Mesenteric fat pad (tissue), 1 donor: ENCODE measurements at places on chromosomes 12 and 14. TPM values are rescaled to one million over a fixed set of nuclear protein-coding genes. Genes with fewer than 3 reads are reported as not detected.

DNA sequence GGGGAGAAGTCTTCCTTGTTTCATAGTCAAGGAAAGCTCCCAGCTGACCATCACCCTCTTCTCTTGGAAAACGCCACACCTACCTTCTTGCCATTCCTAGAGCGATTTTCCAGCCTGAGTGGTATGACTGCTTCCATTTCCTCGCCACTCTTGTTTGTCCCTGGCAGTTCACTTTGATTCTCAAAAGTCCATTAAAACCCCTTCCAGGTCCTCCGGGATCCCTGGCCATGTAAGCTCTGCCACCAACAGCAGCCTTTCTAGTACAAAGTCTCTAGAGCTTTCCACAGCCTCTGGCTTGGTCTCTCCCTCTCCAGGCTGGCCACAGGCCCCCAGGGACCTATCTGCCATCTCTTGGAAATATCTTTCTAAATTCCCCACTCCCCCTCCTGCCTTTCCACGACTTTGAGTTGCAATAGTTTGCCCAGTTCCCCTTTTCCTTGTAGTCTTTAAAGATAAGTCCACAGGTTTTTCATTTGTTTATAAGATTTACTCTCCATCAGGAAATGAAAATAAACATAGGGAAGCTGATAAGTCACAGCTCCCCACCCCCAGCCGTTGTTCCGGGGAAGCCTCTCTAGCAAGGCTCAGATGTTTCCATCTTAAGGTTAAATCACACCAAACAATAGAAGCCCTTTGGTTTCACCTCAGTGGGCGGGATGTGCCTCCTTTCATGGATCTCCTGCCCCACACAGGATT lies 42.9 kb upstream of the SINHCAF start:
- no peak for DNase-seq

- no peak for DNase-seq
Measured at GRCh38 chr12:67919406-67919805, 69.8 kb upstream of the IFNG-AS1 start.

DNA sequence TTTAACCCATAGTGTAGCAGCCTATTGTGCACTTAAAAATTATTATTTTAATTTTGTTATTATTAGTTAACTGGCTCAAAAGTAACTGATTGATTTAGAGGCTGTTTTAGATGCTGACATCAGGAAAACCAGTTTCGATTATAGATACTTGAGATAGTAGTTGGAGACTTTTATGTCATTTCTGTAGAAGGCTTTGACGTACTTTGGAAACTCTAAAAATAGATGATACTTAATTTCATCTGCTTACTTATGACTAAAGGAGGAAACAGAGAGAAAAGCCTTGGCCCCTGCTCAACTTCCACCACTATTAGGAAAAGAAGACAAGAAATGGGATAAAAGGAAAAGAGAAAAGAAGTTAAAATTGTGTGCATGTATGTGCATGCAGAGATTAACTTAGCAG lies 219.3 kb upstream of the HMGA2 start:
- no peak for DNase-seq

DNA sequence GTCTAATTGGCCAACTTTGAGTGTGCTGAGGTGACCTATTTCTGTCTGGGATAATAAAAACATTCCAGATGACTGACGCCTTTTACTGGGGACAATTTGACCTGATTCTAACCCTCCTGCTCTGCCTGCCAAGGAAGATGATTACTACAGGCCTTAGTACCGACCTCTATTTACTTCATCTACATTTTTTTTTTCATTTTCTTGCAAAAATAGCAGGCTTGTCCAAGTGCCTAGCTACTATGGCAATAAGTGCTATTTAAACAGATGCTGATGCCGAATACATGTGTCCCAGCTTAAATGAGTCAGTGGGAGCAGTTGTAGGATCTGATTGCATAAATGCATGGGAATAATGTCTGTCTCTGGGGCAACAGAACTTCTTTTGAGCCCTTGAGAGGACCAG lies 254.3 kb downstream of the RGS6 start:
- DNase-seq = no peak

GRCh38 chr12:122393817-122394216 lies 28.7 kb downstream of the CLIP1 start:
- DNase-seq = no peak

DNA sequence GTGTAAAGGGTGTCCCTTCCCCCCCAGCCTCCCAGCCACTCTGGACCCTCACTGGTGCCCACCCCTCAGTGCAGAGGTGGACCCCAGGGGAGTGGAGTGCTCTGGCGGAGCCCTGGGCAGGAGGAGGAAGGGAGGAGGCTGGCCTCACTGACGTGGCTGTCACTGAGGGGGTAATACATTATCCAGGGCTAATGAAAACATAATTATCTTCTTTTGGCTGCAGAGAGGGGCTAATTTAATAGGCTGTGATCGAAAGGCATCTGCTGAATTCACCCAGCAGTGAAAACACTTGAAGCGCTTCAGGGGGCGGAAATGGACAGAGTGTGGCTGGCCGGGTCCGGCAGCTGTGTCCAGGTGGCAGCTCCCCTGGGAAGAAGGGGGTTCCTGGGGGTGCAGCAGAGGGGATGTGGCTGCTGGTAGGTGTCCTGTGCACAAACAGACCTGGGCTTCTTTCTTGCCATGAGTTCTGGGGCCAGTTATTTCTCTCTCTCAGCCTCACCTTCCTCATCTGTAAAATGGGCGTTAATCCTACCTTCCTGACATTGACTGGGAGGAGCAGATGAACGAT lies 3.7 kb upstream of the NOS1 start:
- DNase-seq = no peak

- DNase-seq = no peak
Measured at GRCh38 chr12:121334513-121335343, 17.5 kb downstream of the ANAPC5 start.

DNA sequence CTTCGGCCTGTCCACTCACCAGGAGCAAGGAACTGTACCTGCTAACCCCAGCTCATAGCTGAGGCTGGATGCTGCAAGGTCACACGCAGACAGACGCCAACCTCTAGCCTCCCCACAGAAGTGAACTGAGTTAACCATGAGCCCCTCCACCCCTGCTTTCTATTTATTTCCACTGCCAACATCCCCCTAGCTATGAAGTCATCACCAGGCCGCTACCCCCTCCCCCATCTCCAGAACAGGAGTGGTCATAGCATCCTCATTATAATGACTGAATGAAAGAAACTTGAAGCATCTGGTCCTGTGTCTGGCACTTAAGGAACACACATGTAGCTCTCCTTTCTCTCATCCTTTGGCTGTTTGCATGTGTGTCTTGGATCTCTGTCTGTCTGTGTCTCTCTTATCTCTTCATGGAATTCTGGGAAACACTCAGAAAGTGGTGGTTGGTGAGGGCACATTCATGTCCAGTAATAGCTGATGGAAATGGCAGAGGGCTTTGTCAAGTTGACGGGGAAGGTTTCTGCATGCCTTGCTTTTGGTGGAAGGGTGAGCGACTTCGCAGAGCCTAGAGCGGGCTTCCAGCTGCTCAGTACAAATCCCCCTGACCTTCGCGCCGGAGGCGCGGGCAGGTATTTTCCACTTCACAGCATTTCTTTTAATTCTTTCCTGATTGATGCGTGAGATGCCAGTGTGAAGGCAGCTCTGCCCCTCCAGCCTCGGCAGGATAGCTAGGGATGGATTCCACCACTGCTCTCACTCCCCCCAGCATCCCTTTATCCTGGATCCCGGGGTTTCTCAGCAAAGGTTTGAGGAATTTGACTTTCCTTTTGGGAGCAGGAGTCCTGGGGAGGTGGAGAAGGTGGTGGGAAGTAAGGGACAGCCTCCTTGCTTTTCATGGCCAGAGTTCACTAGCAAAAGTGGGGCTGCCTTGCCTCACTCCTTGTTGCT lies 198.2 kb downstream of the CHST11 start:
- DNase-seq = peak; percentile 69

GRCh38 chr14:65301862-65302539 lies 110.5 kb upstream of the FUT8 start:
- DNase-seq = no peak

DNA sequence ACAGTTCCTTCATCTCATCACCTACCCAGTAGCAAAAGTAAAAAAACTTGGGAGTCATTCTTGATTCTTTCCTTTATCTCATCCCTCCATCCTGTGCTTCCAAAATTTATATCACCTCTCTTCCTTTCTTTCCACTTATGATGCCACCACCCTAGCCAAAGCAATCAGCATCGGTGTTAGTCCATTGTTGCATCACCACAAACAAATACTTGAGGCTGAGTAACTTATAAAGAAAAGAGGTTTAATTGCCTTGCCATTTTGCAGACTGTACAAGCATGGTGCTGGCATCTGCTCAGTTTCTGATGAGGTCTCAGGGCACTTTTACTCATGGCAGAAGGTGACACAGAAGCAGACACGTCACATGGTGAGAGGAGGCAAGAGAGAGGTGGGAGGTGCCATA lies 19.8 kb upstream of the CATSPERB start:
- DNase-seq = no peak

DNA sequence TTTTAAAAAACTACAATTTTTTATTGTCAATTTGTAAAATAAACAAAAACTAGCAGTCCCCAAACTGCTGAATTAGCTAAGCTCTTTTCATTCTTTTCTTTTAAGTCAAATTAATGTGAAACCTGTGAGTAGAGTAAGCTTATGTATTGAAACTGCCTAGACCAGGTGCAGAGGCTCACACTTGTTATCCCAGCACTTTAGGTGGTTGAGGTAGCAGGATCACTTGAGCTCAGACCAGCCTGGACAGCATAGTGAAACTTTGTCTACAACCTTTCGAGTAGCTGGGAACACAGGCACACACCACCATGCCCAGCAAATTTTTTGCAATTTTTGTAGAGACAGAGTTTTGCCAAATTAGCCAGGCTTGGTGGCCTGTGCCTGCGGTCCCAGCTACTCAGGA lies 26.4 kb downstream of the SCFD1 start:
- no peak for DNase-seq

GRCh38 chr12:109937371-109937770 lies 37.3 kb downstream of the TCHP start:
- DNase-seq = no peak

- peak; percentile 81 for DNase-seq
Measured at GRCh38 chr14:104136472-104137296, 1.7 kb upstream of the KIF26A start.

- DNase-seq = no peak
Measured at GRCh38 chr12:76318773-76319594, 29.2 kb downstream of the BBS10 start.

DNA sequence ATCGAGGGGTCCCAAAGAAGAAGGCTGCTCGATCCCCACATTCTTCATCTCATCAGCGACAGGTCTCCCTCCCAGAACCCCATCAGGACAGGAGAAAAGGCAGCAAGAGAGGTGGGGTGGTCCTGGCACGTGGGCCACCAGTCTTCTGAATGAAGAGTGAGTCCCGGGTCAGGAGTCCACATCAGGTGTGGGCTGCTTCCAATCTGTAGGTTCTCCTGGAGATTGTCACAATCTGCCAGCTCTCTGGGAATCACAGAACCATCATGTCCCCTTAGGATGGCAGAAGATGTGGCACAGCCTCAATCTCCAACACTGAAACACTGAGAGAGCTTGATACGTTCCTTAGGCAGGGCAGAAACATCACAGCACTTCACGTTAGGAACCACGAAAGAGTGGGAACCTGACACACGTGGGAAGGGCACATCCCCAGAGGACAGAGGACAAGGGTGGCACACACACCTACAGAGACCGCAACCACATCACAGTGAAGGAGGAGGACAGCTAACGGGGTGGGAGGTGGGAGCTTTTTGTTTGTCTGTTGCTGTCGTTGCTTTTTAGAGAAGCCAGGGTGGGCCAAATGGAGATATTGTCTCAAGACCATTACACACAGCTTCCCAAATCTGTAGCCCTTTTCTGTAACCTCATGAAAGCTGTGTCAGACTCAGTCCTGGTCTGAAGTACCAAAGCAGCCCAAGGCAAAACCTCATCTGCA lies 284.5 kb downstream of the DPF3 start:
- DNase-seq = no peak

- DNase-seq = no peak
Measured at GRCh38 chr12:9032202-9032964, 43.0 kb downstream of the KLRG1 start.

- no peak for DNase-seq
Measured at GRCh38 chr14:28102814-28103213, 663.8 kb upstream of the FOXG1 start.

Gene BRAP
- total RNA-seq = 16.9 TPM

Gene NT5DC3
- total RNA-seq = 7.1 TPM

Gene C14orf132
- 2.7 TPM for total RNA-seq

Gene HSP90B1
- total RNA-seq = 870 TPM

Gene GSG1
- total RNA-seq = not detected

Gene TAS2R42
- not detected for total RNA-seq
